ENCODE measurements at places on chromosomes 7 and 10. TPM values are rescaled to one million over a fixed set of nuclear protein-coding genes. Genes with fewer than 3 reads are reported as not detected.

- no peak for DNase-seq
- H3K4me3 ChIP-seq: no peak overlapping the region
- no peak overlapping the region for H3K27ac ChIP-seq
- H3K27me3 ChIP-seq: no peaks in the 10 kb centered on the region
- no peaks in the 10 kb centered on the region for H3K36me3 ChIP-seq
Observed at GRCh38 chr10:65491799-65492198, 1434.0 kb upstream of the LRRTM3 start.

DNA sequence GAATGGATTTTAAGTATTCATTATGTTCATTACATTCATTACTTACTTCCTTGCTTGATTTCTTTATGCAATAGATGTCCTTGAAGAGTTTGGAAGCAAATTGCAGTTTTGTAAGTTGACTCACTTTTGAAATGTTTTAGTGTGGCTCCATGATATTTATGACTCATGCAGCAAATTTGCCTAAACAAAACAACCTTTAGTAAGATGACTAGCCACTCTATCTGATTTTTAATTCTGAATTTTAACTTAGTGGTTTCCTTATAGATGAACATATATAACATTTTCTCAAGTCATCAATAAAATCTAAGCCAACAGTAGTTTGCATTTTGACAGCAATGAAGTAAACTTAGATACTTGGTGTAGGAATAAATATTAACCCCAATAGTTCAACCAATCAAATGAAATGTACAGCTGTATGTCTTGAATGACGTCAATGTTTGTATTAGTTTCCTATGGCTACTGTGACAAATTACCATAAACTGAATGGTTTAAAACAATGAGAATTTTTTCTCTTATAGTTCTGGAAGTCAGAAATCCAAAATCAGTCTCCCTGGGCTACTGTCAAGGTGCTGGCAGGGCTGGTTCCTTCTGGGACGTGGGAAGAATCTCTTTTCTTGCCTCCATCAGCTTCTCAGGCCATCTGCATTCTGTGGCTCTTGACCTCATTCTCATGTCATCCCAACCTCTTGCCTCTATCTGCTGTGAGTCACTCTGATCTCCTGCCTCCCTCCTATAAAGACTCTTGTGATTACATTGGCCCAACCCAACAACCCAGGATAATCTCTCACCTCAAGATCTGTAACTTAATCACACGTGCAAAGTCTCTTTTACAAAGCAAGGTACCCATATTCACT lies 73.4 kb downstream of the AHR start:
- H3K27ac ChIP-seq: peak overlapping the region; percentile 80
- no peak for DNase-seq
- no peak overlapping the region for H3K4me3 ChIP-seq
- H3K27me3 ChIP-seq: no peaks in the 10 kb centered on the region
- H3K36me3 ChIP-seq: no peaks in the 10 kb centered on the region

- H3K36me3 ChIP-seq: no peaks in the 10 kb centered on the region
- H3K4me3 ChIP-seq: no peak overlapping the region
- no peaks in the 10 kb centered on the region for H3K4me1 ChIP-seq
- H3K27ac ChIP-seq: no peak overlapping the region
- DNase-seq: no peak
Observed at GRCh38 chr7:146885231-146885630, 768.6 kb downstream of the CNTNAP2 start.

SP8 gene
- 24.8 TPM for total RNA-seq

DLX5 gene
- total RNA-seq: 14.2 TPM

ZNF804B gene
- not detected for total RNA-seq

- H3K4me1 ChIP-seq: no peaks in the 10 kb centered on the region
- no peaks in the 10 kb centered on the region for H3K27me3 ChIP-seq
- H3K4me3 ChIP-seq: no peak overlapping the region
- no peaks in the 10 kb centered on the region for H3K36me3 ChIP-seq
- H3K27ac ChIP-seq: no peak overlapping the region
Observed at GRCh38 chr7:107441581-107442422, 28.1 kb upstream of the GPR22 start.

PSAP gene
- 391 TPM for total RNA-seq

NUPR2 gene
- total RNA-seq: 3.0 TPM

OR2A12 gene
- not detected for total RNA-seq

DNA sequence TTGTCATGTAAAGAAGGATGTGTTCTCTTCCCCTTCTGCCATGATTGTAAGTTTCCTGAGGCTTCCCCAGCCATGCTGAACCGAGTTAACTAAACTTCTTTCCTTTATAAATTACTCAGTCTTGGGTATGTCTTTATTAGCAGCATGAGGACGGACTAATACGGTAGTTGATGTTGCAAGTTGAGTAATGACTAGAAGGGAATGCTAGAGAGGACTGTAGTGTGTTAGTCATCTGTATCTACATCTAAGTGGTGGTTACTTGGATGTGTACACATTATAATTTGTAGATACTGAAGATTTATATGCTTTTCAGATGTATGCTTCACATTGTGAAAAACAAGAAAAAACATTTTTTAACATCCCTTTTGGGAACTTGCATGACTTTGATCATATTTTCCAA lies 244.6 kb downstream of the POLR1F start:
- no peak overlapping the region for H3K27ac ChIP-seq
- H3K36me3 ChIP-seq: no peaks in the 10 kb centered on the region
- H3K27me3 ChIP-seq: no peaks in the 10 kb centered on the region
- DNase-seq: no peak
- H3K4me3 ChIP-seq: no peak overlapping the region

GRCh38 chr7:156155988-156156733 lies 343.9 kb upstream of the SHH start:
- no peak overlapping the region for H3K4me3 ChIP-seq
- H3K27ac ChIP-seq: no peak overlapping the region
- no peaks in the 10 kb centered on the region for H3K27me3 ChIP-seq
- H3K4me1 ChIP-seq: no peaks in the 10 kb centered on the region
- H3K36me3 ChIP-seq: no peaks in the 10 kb centered on the region
- DNase-seq: no peak

DNA sequence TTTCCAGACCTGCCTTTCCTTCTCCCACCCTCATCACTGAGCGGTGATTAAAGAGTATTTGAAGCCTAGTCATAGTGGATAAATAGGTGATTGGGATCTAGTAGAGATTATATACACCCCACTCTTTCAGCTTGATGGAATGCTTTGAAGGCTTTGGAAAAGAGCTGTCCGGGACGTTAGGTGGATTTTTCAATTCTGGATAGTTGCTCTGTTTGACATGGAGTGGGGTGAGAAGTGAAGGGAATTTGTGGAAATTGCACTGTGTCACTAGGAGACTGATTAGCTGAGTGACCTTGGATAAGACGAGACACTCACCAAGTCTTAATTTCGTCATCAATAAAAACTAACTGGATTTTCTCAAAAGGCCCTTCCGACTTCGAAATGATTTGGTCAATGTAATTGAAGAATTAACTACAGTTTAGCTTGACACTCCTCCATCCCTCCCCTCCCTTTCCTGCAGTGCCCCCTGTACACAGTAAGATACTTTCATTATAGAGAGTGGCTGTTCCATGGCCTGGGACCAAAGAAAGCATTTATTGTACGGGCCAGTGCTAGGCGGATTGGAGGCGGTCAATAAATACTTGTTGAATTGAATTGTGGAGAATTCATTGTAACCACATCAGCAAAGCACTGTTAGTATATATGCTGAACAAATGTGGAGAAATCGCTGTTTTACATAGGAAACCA lies 962 bp downstream of the ZKSCAN1 start:
- no peaks in the 10 kb centered on the region for H3K36me3 ChIP-seq
- peak overlapping the region; percentile 80 for H3K4me3 ChIP-seq
- peak overlapping the region; percentile 97 for H3K27ac ChIP-seq
- peaks cover 73% of the 10 kb centered on the region for H3K4me1 ChIP-seq
- no peaks in the 10 kb centered on the region for H3K27me3 ChIP-seq

CISD1 gene
- 18.5 TPM for total RNA-seq

SMO gene
- 17.2 TPM for total RNA-seq

GRCh38 chr7:156975620-156976019 lies 26.1 kb downstream of the NOM1 start:
- H3K4me1 ChIP-seq: no peaks in the 10 kb centered on the region
- no peaks in the 10 kb centered on the region for H3K27me3 ChIP-seq
- H3K27ac ChIP-seq: no peak overlapping the region
- peaks cover 10% of the 10 kb centered on the region for H3K36me3 ChIP-seq

GRCh38 chr7:37211097-37211880 lies 237.4 kb downstream of the ELMO1 start:
- no peak for DNase-seq
- no peak overlapping the region for H3K4me3 ChIP-seq
- no peaks in the 10 kb centered on the region for H3K27me3 ChIP-seq
- peaks cover 22% of the 10 kb centered on the region for H3K4me1 ChIP-seq
- peak overlapping the region; percentile 65 for H3K27ac ChIP-seq

DNA sequence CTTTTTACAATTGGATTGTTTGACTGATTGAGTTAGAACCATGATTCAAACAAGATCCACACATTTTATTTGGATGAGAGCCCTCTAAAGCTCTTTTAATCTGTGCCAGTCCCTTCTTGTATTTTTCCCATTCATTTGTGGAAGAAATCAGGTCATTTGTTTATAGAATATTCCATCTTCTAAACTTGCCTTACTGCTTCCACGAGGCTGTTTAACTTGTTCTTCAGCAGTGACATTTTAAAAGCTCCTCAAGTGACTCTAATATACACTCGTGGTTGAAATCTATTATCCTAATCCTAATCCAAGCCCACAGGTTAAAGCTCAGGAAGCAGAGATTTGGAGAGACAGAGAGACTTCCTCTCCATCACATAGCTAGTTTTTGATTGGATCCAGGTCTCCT lies 155.4 kb upstream of the SVIL start:
- H3K4me3 ChIP-seq: no peak overlapping the region
- H3K27me3 ChIP-seq: no peaks in the 10 kb centered on the region
- no peak for DNase-seq
- peaks cover 10% of the 10 kb centered on the region for H3K4me1 ChIP-seq
- H3K27ac ChIP-seq: peak overlapping the region; percentile 14

Measured in suprapubic skin (tissue), 4 donors.